Substantia nigra (tissue), 51 donors: ENCODE measurements at places on chromosomes 1 and 21.

DNA sequence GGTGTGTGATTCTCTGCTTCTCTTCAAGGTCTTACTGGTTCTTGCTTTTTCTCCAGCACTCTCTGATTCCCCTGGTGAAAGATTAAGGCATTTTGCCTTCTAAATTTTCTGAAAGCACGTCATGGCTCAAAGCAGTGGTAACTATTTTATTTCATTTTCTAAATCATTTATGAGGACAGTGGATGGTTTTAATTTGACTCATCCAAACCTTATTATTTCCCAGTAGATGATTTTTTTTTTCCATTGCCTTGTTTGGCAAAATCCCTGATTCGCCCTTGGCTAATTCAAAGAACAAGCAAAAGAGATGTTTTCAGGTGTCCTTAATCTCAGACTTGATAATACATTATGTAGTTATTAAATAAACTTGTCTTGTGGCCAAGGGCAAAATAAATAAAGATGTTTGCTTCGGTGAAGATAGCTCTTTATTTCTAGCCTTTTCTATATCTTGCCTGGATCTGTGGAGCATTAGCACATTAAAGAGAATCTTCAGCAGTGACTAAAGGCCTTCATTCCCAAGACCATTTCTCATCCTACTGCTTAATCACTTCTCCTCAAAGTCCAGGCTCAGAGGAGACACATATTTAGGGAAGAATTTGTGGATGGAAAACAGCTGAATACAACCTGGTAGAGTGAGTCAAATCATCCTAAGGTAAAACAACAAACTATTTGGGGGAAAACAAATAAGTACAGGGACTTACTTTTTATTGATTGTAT is 359.8 kb downstream of the DUSP10 start:
- no peak for DNase-seq

DNA sequence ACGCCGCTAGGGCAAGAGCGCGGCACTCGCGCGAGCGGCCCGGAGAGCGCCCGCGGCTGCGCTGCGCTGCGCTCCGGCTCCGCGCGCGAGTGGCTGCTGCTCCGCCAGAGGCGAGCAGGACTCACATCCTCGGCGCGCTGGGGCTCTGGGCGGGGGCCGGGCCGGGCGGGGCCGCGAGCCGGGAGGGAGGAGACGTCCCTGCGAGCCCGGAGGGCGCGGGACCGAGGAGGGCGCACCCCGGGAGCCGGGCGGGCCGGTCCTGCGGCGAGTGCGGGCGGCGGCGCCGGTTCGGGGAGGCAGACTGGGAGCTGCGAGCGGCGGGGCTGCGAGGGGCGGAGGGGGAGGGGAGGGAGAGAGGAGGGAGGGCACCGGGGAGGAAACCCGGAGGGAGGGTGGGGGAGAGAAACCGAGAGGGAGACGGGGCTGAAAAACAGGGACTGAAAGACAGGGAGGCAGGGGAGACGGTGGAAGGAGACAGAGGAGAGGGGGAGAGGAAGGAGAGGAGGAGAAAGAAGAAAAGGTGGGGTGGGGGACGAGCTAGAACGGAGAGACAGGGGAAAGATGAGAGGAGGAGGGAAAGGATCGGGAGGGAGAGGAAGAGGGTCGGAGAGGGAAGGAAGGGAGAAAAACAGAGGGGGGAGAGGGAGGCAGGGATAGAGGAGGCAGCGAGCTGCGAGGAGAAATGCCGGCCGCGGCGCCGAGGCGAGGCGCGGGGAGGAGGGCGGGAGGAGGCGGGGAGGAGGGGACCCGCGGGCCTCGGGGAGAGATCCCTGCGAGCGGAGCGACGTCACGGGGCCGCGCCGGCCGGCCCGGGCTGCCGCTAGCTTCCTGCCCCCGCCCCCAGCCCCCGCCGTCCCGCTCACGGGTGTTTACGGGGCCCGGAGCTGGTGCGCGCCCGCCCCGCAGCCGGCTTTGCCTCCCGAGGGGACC is at the start of gene CAMK2N1:
Gene CAMK2N1 (minus strand): TSS at position 684 of the 930 bp plus-strand sequence. CDS start 831 bp downstream, outside the sequence.
- DNase-seq, result peak; percentile 82

DNA sequence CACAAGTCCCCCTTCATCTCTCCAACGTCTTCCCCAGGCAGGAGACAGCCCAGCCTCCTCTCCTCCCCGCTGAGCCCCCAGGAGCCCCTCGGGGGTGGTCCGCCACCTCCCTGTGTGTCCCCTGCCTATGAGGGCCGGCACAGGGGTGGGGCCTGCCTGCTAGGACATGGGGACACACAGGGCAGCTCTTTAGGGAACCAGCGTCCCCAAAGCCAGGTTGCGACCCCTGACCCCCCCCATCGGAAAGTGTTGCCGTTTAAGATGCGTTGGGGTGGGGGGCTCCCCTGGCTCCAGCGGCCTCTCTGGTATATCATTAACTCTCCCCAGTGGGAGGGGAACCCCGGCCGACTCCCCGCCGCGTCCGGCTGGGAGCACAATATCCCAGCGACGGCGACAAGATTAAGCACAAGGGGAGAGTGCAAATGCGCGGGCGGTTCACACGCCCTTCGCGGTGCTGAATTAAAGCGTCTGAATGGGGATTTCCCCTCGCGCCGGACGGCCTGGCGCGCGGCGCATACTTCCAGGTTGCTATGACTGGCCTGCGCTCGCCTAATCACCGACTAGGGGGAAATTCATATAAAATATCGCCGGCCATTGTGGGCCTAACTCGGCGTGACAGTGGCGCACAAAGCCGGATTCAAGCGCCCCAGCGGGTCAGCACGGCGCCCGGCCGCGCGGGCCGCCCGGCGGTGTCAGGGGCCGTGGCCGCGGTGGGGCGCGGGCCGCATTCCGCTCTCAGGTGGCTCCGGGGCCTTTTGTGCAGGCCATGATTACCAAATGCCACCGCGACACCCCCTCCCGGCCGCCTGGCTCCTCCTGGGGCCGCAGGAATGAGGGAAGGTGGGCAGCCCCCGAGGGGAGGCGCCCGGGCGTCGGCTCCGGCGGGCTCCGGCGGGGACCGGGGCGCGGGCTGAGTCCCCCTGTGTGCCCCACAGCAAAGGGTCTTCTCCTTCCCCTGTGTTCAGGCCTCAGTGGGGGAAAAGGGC is 30.9 kb downstream of the WNT3A start:
- no peak for DNase-seq

GRCh38 chr1:243799908-243800307 is 50.1 kb downstream of the AKT3 start:
- no peak for DNase-seq

GRCh38 chr1:8347635-8348034 is 29.7 kb downstream of the SLC45A1 start:
- no peak for DNase-seq

GRCh38 chr1:3771108-3772026 is 1.2 kb upstream of the SMIM1 start:
- no peak for DNase-seq

DNA sequence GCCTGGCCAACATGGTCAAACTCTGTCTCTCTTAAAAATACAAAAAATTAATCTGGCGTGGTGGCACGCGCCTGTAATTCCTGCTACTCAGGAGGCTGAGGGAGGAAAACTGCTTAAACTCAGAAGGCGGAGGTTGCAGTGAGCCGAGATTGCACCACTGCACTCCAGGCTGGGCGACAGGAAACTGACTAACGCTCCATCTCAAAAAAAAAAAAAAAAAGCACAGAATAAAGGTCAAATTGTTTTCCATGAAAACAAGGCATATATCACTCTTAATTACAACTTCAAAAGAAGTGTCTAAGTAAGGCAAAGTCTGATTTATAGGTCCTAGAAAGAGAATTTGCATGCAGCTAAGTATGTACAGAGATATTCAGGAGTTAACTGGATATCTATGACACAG is 25.6 kb downstream of the EYA3 start:
- DNase-seq, result no peak

DNA sequence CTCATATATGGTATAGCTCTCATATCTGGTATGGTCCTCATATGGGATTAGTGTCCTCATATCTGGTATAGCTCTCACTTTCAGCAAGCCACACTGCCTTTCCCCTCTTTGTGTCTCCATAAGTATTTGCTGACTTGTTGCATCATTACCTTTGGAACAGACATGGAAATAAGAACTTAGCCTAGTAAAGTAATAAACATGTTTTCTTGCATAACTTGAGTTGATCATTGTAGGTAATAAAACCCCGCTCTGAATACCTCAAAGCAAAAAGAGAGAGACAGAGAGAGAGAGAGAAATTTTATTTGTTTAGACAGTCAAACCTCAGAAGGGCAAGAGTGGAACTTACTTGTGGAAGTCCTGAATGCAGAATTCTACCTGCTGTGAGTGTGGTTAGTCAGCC is 170.3 kb downstream of the GREM2 start:
- DNase-seq, result no peak

DNA sequence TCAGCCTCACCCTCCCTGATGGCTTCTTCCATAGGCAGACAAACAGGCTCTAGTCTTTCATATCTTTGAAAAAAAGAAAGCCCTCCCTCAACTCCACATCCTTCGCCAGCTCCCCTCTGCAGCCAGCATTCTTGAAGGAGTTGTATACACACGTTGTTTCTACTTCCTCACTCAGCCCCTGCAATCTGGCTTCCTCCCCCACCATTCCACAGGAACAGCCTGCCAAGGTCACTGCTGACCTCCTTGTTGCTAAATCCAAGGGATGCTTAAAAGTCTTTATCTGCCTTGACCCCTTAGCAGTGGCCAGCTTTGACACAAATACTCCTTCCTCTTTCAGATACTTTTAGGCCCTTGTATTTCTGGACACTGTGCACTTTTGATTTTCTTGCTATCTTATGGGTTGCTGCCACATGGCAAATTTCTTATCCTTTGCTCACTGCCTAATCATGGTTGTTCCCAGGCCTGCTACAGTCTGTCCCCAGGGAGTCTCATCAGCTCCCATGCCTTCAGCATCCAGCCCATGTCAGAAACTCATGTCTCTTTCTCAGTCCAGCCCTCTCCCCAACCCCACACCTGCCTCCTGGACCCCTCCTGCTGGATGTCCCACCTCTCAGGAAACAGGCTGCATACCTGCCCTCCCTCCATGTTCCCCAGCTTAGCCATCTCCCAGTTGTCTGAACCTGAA is 8.3 kb downstream of the FAM229A start:
- DNase-seq, result no peak

GRCh38 chr1:229342656-229343569 is at the start of gene CCSAP:
Gene CCSAP, minus strand, starts transcription at chr1:229343047. Its CDS starts 582 bp downstream, at chr1:229342465.
- DNase-seq, result no peak

DNA sequence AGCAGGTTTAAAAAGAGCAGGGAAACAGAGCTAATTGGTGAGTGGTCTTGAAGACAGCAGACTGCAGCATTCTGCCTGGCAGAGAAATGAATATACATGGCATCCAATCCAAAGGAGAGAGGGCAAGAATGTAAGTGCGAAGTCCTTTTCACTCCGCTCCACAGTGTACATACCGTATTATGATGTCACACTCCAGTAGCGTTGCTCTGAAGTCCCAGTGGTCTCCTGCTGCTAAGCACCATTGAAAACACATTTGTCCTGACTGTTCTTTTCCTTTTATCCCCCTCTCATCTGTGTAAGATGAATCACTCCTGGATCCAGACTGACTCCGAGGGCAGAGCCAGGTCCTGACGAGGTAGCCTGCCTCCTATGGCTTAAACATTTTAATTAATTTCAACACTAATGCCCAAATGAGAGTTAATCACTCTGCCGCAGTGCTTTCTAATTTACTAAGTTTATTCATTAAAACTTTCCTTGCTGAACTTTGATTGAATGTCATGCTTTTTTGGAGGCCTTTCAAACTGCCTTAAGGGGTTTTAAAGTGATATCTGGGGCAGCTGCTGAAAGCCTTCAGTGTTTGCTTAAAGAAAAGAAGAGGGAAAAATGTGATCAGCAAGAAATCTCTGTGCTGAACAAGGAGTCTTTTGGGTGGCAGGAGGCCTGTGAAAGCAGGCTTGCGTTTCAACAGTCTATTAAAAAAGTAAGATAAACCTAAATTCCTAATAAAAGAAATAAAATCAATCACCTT is 227.2 kb downstream of the ATG4C start:
- DNase-seq, result no peak

DNA sequence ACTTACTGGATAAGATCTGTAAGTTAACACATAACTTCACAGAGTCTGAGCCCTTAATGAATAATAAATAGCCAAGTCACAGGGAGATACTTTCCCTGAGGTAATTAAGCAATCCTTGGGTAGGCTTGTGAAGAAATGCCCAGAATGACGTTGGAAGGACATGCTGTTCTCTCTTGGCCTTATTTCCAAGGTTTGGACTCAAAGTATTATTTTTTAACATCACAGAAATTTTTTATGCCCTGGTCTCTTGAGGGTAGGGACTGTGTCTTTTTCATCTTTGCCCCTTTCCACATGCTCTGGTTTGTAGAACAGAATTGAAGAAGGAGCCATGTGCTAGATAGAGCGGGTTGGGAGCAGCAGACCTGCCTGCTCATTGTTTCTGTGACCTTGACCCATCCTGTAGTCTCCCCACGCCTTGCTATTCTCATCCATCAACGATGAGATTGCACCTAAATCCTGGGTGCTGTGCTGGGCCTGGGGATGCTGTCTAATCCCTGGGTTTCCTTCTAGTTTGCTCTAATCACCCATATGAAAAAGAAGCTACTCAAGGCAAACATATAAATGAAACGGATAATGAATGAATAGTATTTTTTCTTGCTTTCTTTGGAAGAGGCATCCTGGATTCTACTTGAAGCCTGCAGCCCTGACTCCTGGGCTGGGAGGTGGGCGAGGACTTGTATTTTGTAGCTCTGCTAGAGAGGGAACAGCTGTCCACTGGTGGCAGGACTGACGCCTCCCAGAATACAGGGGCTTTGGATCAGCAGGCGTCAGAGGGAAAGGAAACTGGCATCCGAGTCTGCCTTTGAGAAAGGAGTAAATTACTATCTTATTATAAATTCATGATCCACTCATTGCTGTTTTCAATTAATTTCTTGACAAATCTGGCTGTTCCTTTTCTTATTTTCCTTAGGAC is 17.5 kb upstream of the LAMTOR5 start:
- DNase-seq, result no peak

DNA sequence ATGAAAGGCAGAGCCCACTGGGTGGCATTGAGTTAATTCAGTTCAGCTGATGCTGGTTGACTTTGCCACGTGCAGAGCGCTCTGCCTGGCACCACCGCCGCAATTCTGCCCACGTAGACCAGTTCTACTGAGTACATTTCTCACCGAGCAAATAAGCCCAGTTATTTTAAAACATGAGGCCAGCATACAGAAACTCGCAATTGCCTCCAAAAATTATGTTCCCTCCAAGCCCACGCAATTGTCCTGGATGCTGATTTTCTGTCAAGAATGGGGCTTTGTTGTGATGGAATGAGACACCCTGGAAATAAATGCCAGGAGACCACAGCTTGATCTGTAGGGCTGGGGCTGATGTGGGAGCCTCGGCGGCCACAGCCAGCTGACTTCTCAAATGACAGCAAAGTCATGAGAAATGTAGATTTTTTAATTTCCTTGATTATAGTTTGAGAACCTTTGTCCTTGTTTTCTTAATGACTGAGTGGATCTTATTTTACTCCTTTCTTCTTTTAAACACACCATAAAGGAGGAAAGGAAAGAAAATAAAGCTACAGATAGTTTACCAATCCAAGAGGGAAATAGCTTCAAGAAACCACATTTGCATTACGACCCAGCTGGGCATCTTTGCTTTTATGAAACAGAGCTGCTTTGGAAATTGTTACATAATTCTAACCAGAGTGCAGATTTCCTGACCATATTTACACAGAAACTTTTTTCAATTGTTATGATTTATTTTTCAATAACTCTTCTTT is 11.6 kb upstream of the PARP1 start:
- DNase-seq, result no peak

- no peak for DNase-seq
These were observed 867.3 kb downstream of the TTLL7 start for GRCh38 chr1:83131692-83131955.
